ENCODE measurements at places on chromosomes 3 and 15.

GRCh38 chr15:57582090-57582489 is 9.6 kb upstream of the MYZAP start:
- no peak for DNase-seq

- no peak for DNase-seq
These were observed 54.5 kb upstream of the ABHD10 start for GRCh38 chr3:111924283-111924682.

DNA sequence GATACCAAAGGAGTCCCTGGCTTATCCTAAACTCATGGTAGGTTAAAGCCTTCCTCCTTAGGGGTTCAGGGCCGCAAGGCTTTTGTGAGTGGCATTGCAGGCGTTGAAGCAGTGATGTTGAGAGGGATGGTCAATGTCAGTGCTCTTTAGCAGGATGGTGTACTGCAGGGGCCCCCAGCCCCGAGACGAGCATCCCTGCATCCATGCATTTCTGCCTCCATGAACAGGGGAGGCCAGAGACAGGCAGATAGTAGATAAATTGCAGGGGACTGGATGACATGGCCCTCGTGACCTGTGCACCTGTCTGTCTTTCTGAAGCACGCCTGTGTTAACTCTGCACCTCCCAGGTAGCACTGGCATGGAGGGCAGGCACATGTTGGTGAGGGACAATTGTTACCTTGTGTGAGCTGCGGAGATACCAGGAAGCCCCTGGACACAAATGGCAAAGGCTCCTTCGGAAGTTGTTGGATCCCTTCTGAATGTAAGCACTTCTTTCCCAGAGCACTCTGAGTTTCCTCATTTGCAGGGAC is 133.5 kb downstream of the SNRPN start:
- no peak for DNase-seq

DNA sequence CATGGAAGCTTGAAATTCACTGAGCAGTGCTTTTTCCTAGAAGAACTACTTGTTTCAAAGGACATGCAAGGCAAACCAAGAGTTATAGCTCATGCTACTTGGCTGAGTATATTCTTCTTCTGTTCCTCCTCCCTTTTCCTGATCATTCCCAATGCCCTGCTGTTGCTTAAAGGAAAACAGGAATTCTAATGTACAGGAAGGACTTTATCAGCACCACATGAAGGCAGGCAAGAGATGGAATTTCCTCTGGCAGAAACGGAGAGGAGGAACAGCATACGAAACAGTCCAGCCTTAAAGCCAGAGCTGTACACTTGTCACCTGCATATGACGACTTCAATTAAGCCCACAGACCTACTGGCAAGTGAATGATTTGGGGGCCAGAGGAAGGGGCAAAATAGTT is 15.7 kb downstream of the MEIS2 start:
- DNase-seq, result no peak

DNA sequence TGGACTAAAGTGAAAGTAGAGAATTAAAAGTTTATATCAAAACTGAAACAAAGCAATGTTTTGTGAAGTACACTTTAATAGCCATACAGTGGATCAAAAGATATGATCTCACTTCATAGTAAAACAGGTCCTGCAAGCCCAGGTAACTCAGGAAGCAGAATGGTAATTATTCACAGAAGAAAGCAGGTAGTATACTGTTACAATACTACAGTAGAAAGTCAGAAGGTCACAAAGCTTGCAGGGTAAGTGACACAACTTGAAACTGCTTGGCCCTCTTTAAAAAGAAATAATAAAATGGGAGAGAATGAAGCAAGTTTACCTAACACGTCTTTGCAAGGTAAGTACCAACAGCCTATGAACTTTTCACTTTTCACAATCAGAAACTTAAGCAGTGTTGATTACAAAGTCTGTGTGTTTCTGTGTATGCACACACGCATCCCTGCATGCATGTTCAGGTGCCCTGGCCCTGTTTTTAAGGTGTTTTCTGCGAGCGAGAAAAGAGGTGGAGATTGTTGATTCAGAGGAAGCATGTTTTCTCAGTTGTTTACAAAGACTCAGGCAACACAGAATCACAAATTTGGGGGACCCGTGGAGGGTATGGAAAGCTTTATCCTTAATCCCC is at the start of gene NAALADL2:
TSS of gene NAALADL2 (plus strand) at position 221 of the 622 bp plus-strand sequence.
- no peak for DNase-seq

DNA sequence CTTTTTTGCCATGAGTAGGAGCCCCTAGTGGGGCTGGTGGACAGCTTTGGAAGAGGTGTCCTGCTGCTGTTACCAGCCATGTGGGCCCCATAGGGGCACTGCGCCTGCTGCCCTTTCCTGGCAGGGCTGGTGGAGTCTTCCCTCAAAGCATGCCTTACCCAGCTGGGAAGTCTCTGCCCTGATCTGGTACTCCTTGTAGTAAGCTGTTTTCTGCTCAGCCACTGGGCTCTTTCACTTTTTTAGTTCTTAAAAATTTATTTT is 26.2 kb downstream of the HMCES start:
- DNase-seq, result no peak

DNA sequence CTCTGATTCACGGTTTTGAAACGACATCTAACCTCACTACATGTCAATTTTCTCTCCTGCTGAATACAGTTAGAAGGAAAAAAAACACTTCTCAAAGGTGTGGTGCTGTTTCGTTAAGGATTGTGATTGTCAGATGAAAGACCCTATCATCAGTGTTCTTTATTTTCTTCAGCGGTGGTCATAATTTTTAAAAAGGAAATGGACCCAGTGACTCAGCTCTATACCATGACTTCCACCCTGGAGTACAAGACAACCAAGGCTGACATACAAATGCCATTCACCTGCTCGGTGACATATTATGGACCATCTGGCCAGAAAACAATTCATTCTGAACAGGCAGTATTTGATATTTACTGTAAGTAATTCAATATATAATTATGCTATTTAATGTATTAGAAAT is 167.8 kb downstream of the ALCAM start:
- DNase-seq, result no peak

- DNase-seq, result no peak
These were observed 1076.1 kb downstream of the AGBL1 start for GRCh38 chr15:87155771-87156170.

GRCh38 chr3:111737706-111738086 is 121.4 kb upstream of the PHLDB2 start:
- DNase-seq, result no peak

DNA sequence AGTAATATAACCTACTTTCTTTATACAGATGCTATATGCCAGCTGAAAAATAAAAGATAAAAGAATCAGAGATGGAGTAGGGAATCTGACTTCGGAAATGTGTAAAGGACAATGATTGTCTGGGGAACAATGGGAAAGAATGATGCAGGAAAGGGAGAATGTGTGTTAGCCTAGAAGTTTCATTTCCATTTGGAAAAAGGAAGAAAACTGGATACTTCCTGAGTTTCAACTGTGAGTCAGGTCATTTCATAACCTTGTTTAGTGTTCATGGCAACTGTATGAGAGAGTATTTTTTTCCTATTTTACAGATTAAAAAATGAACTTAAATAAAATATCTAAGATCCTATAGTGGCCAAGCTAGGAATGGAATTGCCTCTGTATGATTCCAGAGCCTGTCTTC is 261.3 kb upstream of the NECTIN3 start:
- DNase-seq, result no peak

DNA sequence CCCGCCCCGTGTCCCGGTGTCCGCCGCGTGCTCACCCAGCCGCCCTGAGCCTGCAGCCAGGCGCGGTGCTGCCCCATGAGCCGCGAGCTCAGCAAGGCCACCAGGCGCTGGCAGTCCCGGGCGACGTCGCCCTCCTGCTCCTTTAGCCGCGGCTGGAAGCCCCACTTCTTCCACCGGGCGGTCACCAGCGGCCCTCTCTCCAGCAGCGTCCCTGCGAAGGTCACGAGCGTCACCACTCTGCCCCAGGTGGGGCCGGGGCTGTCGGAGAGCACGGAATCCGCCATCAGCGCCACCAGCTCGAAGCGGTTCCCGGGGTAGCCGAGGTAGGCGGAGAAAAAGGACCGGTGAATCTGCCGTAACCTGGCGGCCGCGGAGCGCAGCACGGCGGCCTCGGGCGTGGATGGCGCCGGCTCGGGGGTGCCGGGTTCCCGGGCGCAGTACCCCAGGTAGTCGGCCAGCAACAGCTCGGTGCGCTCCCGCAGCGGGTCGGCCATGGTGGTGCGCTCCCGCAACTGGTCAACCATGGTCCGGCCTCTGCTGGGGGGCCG is 298 bp downstream of the BCL2L10 start:
- no peak for DNase-seq

DNA sequence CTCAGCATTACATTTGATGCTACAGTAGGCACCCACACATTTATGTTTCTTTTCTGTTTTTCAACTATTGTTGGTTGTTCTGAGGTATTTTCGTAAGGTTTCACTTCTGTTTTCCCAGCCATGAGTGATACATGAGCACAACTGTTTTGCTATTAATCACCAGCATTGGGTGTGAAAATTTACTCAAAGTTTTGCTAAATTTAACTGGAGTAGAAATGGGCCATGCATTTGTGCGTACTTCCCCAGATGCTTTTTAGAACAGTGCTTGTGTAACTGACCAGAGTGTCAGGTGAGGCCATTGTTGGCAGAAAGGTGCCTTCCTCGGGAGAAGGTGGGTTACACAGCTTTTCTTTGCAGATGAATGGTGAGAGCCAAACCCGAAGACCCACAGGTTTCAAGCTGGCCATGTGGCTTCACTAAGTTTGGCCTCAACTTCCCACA is 70.4 kb downstream of the ST6GAL1 start:
- DNase-seq, result no peak

DNA sequence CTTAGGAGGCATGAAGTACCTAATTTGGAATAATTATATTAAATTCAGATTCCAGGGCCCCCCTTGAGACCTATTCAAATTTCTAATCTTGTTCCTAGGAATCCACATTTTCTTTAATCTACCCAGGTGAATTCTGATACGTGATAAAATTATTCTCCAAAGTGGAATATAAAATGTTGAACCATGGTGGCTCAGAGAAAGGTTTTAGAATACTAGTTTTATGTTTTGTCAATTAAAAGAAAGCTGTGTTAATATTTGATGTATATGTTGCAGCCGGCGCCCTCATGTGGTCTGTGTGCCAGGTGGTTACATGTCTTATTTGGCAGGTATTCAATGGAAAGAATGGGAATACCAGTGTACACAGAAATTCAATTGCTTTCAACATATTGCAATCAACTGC is 321.8 kb downstream of the FEZF2 start:
- DNase-seq, result peak; percentile 18
